ENCODE measurements at places on chromosomes 2 and 18. TPM values are rescaled to one million over a fixed set of nuclear protein-coding genes. Genes with fewer than 3 reads are reported as not detected.

The FKBP1B gene
- total RNA-seq: 6.8 TPM

The GPATCH11 gene
- 5.0 TPM for total RNA-seq

The MBOAT2 gene
- 51.4 TPM for total RNA-seq

The CKAP2L gene
- total RNA-seq: 1.3 TPM

The KCNJ3 gene
- not detected for total RNA-seq

The DHX57 gene
- 20.4 TPM for total RNA-seq

The DHRS9 gene
- total RNA-seq: 2.7 TPM

The OTOF gene
- total RNA-seq: not detected

The SERPINE2 gene
- 2,691 TPM for total RNA-seq

The NT5C1B gene
- not detected for total RNA-seq

The FBXO48 gene
- total RNA-seq: 0.39 TPM

The CPLX4 gene
- total RNA-seq: not detected

The CMPK2 gene
- 0.36 TPM for total RNA-seq

The EMILIN2 gene
- total RNA-seq: 3.4 TPM

The LOXHD1 gene
- total RNA-seq: not detected

The SIX2 gene
- total RNA-seq: 6.2 TPM

The GKN1 gene
- total RNA-seq: not detected

The TGFBRAP1 gene
- total RNA-seq: 31.3 TPM

The HADHB gene
- 103 TPM for total RNA-seq

All from smooth muscle cell of the pulmonary artery (primary cell).